ENCODE measurements at places on chromosomes 1 and 21.

DNA sequence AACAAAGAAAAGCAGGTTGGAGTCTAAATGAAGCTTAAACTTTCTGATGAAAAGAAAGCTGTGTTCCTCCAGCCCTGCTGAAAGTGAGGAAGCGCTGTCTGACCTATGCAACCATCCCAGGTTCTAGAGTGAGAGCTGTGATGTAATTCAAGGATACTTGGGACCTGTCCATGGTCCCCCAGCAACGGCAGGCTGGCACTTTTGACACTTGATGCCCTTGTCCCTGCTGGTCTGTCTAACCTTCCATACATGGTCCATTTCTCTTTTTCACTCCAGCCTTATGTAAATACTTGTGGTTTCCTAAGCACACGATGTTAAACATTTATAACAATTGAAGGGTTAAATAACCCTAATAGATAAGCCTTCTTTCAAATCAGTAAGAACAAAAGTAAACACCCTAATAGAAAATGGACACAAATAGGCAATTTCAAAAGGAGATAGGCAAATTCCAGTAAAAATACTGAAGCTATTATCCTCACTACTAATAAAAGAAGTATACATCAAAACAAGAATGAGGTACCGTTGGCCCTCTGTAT is 17.7 kb upstream of the KDM4A start:
- no peak for DNase-seq
- no peak overlapping the region for H3K27ac ChIP-seq
- no peaks in the 10 kb centered on the region for H3K4me1 ChIP-seq
- H3K36me3 ChIP-seq, result peaks cover 3% of the 10 kb centered on the region
- H3K4me3 ChIP-seq, result no peak overlapping the region
- no peaks in the 10 kb centered on the region for H3K27me3 ChIP-seq

GRCh38 chr1:247614625-247615024 is 9.2 kb downstream of the OR2G3 start:
- H3K4me1 ChIP-seq, result no peaks in the 10 kb centered on the region
- no peaks in the 10 kb centered on the region for H3K27me3 ChIP-seq
- H3K36me3 ChIP-seq, result no peaks in the 10 kb centered on the region

DNA sequence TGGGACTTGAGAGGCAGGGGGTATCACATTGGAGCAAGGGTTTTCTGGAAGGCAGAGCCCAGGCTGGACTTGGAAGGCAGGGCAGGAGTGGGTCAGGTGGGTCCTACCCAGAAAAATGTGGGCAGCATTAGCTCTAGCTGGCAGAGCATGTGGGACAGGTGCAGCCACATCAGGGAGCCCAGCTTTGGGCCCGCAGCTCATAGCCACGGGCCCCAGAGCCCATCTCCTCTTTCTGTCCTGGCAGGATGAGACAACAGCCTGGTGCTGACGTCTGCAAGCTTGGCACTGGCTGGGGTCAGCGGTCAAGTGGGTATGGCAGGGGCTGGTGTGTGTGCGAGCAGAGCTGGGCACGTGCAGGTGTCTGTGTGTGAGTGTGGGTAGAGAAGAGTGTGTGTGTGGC is 154.7 kb downstream of the GRIK3 start:
- no peak for DNase-seq
- H3K27ac ChIP-seq, result no peak overlapping the region
- H3K36me3 ChIP-seq, result no peaks in the 10 kb centered on the region
- H3K4me3 ChIP-seq, result no peak overlapping the region
- H3K27me3 ChIP-seq, result no peaks in the 10 kb centered on the region

DNA sequence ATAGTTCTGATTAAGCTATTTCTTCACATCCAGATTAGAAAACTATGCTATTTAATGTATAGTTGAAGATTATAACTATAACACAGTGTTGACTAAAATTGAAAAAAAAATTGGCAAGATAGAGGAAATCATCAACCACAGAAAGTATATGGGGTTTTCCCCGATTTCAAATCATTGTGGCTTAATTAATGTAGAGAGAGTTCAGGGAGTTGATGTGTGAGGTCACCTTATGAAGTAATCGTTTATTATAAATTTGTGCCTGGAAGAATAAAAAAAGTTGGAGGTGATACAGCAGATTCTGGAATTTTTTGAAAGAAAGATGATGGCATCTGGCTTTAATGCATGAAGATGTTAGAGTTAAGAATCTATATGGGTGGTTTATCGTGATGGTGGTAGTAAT is 84.3 kb downstream of the PTGS2 start:
- no peak overlapping the region for H3K27ac ChIP-seq
- DNase-seq, result peak; percentile 51
- H3K4me3 ChIP-seq, result no peak overlapping the region

DNA sequence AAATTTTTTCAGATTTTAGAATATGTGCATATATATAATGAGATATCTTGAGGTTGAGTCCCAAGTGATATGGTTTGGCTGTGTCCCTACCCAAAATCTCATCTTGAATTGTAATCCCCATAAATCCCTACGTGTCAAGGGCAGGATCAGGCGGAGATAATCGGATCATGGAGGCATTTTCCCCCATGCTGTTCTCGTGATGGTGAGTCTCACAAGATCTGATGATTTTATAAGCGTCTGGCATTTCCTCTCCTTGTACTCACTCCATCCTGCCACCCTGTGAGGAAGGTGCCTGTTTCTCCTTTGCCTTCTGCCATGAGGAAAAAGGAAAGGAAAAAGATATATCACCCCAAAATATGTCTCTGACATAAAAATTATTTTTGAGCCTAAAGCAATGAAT is 64.6 kb downstream of the TOR3A start:
- no peaks in the 10 kb centered on the region for H3K27me3 ChIP-seq
- H3K4me3 ChIP-seq, result no peak overlapping the region
- no peak overlapping the region for H3K27ac ChIP-seq
- DNase-seq, result no peak
- no peaks in the 10 kb centered on the region for H3K36me3 ChIP-seq

GRCh38 chr1:1779320-1779675 is 1.0 kb upstream of the NADK start:
- H3K4me1 ChIP-seq, result peaks cover 32% of the 10 kb centered on the region
- peaks cover 2% of the 10 kb centered on the region for H3K36me3 ChIP-seq
- H3K27me3 ChIP-seq, result no peaks in the 10 kb centered on the region
- DNase-seq, result peak; percentile 95

DNA sequence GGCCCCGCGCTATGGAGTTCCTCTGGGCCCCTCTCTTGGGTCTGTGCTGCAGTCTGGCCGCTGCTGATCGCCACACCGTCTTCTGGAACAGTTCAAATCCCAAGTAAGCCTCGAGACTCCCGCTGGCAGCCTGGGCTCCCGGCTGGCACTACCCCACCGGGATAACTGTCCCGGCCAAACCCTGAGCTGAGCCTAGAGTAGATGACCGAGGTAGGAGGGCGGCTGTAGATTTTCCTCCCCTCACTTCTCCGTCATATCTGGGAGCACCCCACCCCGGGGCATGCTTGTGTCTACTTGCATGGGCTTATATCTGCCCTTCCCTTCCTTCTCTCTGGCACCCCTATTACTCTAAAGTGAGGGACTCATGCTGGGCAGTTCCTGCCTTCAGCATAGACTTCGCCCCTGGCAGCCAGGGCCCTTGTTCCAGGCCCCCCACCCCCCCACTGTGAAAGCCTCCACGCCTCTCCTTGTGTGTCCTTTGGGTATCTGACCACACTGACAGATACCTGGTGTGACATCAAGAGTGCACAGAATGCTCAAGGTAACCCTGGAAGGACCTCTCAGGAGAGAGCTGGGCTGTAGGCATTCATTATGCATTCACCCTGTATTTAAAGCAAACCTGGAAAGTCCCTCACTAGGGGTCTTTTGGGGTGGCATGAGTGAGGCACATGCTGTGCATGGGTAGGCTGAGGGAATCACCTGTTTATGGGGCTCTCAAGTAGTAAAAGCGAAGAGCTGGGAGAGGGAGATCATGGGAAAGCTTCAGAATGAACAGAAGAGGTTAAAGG is 485 bp downstream of the EFNA1 start:
- peaks cover 16% of the 10 kb centered on the region for H3K36me3 ChIP-seq
- peak overlapping the region; percentile 99 for H3K27ac ChIP-seq

DNA sequence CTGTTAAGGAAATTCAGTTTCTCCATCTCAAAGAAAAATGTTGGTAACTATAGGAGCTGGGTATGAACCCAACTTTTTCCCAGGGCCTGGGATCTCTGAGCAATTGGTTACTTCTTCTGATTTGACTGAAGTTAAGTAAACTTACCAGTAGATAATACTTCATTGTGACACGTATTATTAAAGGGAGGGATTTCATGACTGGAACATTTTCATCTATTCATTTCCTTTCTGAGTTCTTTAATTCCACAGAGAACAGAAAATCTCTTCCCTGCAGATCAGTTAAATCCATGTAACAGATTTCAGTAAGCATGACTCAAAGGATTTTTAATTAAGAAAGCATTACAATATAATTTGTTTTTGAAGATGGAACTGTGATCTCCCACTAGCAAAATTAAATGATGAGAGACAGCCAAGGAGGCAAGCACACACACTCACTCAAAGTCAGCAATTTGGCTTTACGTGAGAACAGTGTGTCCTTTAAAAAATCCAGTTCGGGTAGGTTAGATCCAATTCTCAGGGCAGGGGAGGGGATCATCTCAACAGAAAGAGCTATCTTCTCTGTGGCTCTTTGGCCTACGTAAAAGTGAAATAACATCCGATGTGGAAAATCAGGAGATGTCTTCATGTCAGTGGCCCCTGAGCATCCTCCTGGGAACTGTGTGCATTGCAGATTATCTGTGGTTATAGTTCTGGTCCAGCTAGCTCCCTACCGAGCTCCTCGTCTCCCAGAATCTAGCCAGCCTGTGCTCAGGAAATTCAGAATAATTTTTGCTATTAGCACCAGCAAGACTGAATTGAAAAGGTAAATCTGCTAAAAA is 10.8 kb upstream of the MYOC start:
- no peak for DNase-seq
- H3K4me1 ChIP-seq, result peaks cover 4% of the 10 kb centered on the region
- H3K27me3 ChIP-seq, result no peaks in the 10 kb centered on the region
- no peak overlapping the region for H3K4me3 ChIP-seq

- H3K4me3 ChIP-seq, result no peak overlapping the region
- no peaks in the 10 kb centered on the region for H3K36me3 ChIP-seq
- H3K27ac ChIP-seq, result no peak overlapping the region
- DNase-seq, result no peak
Observed at GRCh38 chr1:16421201-16421600, 16.0 kb downstream of the SPATA21 start.

DNA sequence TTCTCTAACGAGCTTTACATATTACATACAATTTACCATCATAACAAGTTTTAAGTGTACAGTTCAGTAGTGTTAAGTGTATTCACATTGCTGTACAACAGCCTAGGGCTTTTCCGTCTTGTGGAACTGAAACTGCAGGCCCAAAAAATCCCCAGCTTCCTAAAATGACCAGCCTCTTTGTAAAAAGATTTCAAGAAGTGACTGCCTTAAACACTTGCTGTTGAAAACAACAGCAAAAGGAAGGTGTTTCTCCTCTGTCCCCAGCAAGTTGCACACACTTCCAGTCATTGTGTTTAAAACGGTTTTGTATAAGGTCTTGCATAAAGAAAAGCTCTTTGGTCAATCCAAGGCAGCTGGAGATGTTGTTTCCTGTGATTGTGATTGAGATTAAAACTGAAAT is 16.0 kb upstream of the GBP1 start:
- no peaks in the 10 kb centered on the region for H3K36me3 ChIP-seq
- H3K4me1 ChIP-seq, result no peaks in the 10 kb centered on the region
- H3K27me3 ChIP-seq, result no peaks in the 10 kb centered on the region
- DNase-seq, result no peak

DNA sequence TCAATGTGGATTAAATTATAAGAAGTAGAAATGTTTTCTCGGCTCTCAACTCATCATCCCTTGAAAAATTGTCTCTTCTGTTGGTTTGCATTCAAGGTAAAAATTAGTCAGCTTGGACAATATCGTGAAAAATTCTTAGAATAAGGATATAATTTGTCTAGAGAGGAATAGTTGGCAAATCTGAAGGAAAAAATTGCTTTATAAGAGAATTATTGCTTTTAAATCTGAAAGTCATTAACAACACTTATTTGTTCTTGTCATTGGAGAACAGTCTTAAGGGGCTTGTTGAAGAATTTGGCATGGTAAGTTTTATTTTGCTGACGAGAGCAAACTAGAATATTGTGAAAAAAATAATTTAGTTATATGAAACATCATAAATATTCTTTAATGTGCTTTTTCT is 26.4 kb downstream of the ANGPTL1 start:
- DNase-seq, result no peak
- no peaks in the 10 kb centered on the region for H3K4me1 ChIP-seq
- H3K36me3 ChIP-seq, result no peaks in the 10 kb centered on the region
- no peak overlapping the region for H3K4me3 ChIP-seq
- H3K27ac ChIP-seq, result no peak overlapping the region
